ENCODE measurements at places on chromosomes 7 and 10.

GRCh38 chr7:21251151-21251800, 176.6 kb upstream of the SP4 start:
- H3K27me3 ChIP-seq: peaks cover 43% of the 10 kb centered on the region
- no peaks in the 10 kb centered on the region for H3K36me3 ChIP-seq
- no peak overlapping the region for H3K27ac ChIP-seq
- no peak for DNase-seq
- no peak overlapping the region for H3K4me3 ChIP-seq
- no peaks in the 10 kb centered on the region for H3K4me1 ChIP-seq

DNA sequence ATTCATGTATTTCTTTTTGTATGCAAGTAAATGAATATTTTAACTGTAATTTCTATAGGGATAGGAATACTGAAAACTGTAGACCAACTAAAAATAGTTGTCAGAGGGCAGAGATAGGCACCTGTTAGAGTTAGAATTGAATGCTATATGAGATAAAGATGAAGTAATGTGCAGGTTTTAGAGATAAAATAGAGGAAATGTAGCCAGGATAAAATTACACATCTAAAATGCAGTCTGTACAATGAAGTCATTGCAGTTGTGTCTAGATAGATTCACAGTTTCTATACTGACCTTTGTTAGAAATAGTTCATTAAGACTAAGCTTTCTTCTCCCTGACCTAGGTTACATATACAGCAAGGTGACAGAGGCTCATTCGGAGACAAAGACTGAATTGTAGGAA, 46.2 kb downstream of the SMNDC1 start:
- H3K27ac ChIP-seq: no peak overlapping the region
- no peak overlapping the region for H3K4me3 ChIP-seq
- H3K4me1 ChIP-seq: no peaks in the 10 kb centered on the region

DNA sequence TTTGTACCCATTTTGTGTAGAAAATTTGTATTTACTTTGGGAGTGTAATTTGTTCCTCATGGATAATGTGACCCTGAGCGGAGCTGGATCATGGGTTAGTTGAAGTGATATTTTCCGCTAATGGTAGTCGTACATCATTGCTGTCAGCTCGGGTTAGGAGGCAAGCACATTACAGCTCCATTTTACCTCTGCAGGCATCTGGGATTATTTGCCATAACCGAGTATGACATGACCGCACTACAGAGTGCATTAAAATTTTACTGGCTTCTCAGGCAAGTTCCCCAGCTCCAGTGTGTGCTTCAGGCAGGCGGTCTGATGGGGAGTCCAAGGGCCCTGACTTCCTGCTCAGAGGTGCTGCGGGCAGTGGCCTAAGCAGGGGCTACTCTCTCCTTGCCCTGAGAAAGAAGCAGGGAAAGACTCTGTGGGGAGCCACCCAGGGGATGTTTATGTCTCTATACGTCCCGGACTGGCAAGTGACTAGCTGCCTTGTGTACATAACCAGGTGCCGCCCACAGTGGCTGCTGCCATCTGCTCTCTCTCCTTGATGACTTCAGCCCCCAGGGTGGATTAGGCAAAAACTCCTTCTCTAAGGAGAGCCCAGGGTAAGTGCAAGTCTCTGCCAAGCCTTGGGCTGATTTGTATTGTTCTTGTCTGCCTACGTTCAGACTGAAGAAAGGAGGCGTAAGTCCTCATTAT, 685.3 kb upstream of the GALNT17 start:
- H3K36me3 ChIP-seq: no peaks in the 10 kb centered on the region
- DNase-seq: no peak
- no peaks in the 10 kb centered on the region for H3K27me3 ChIP-seq
- H3K4me3 ChIP-seq: no peak overlapping the region
- no peaks in the 10 kb centered on the region for H3K4me1 ChIP-seq
- H3K27ac ChIP-seq: no peak overlapping the region

- DNase-seq: no peak
- H3K27me3 ChIP-seq: no peaks in the 10 kb centered on the region
- no peak overlapping the region for H3K27ac ChIP-seq
- H3K4me3 ChIP-seq: no peak overlapping the region
- H3K36me3 ChIP-seq: no peaks in the 10 kb centered on the region
These were observed 36.3 kb downstream of the JAZF1 start for GRCh38 chr7:28144266-28144665.

DNA sequence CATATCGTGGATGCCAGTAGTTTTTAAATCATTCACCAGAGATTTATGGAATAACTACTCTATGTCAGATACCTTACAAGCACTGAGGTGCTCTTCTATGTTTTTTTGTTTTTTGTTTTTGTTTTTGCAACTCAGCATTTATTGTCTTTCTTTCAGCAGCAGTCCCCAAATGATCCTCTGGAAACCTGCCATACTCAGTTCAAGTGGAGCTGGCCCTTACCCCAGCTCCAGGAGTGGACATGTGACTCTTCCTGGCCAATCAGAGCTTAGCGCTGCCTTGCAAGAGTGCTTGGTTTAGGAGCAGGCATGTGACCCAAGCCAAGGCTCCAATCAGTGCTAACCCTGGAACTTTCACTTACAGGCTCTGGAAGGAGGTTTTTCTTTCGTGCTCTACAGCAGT, 356.6 kb upstream of the ZMIZ1 start:
- no peak for DNase-seq
- H3K4me1 ChIP-seq: no peaks in the 10 kb centered on the region
- no peak overlapping the region for H3K4me3 ChIP-seq
- H3K27ac ChIP-seq: no peak overlapping the region
- no peaks in the 10 kb centered on the region for H3K27me3 ChIP-seq

DNA sequence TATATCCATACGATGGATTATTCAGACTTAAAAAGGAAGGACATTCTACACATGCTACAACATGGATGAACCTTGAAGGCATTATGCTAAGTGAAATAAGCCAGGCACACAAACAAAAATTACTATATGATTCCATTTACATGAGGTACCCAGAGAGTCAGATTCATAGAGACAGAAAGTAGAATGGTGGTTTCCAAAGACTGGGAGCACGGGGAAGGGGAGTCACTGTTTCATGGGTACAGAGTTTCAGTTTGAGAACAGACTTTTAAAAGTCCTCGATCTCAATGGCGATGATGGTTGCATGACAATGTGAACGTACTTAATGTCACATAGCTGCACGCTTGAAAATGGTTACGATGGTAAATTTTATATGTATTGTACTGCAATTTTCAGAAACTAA, 39.3 kb downstream of the NUDCD3 start:
- peaks cover 3% of the 10 kb centered on the region for H3K36me3 ChIP-seq
- H3K4me1 ChIP-seq: no peaks in the 10 kb centered on the region
- no peaks in the 10 kb centered on the region for H3K27me3 ChIP-seq
- DNase-seq: no peak
- no peak overlapping the region for H3K4me3 ChIP-seq

Measured in kidney (tissue), 22 donors.